Kasumi-1 (cell line): ENCODE measurements at places on chromosomes 11 and 22.

DNA sequence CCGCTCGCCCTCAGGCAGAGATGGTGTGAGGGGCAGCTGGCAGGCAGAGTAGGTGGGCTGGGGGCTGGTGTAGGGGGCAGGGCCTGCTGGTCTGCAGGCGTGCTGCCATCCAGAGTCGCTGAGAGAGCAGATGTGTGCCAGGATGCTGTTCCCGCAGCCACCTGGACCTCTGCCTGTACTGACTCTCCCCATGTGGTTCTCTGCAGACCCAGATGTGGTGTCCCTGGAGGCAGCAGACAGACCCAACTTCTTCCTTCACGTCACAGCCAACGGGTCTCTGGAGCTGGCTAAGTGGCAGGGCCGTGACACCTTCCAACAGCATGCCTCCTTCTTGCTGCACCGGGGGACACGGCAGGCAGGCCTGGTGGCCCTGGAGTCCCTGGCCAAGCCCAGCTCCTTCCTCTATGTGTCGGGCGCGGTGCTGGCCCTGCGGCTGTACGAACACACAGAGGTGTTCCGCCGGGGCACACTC lies 58.6 kb downstream of the OTOG start:
- no peak for DNase-seq

GRCh38 chr11:70095541-70096252 lies 17.6 kb downstream of the ANO1 start:
- no peak for DNase-seq

GRCh38 chr22:30704978-30705377 lies 10.3 kb downstream of the OSBP2 start:
- no peak for DNase-seq

- DNase-seq: no peak
Measured at GRCh38 chr11:132653237-132653636, 879.1 kb downstream of the OPCML start.

DNA sequence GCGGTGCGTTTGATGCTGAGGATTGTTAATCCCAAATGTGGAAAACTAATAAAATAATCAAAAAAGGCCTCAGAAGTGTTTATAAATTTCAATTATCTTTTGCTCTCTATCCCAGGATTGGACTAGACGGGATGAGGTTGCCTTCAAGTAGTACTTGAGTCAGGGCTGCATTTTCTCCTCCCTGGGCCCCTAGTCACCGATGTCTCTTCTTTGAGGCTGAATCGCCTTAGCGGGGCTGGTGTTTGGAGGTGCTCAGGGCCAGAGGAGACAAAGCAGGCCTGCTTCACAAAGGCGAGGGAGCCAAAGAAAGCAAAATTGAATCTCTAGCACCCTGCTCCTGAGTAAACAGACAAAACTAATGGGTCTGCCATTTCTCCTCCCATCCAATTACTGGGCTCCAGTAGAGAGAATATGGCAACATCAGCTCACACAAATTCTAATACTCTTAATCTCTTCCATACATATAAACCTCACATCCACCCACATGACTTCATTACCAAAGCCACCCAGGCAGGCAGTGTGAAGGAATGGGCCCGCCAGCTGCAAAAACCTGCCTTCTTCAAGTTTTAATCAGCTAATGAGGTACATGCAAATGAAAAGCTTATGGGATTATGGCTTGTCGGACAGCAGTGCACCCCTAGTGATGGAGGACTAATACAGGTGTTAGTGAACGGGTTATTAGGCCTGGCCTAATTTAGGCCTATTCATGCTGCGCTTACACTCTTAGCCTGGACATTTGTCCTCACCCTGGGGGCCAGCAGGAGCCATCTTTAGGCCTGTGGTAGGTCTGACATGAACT lies 52.7 kb upstream of the HTATIP2 start:
- DNase-seq: no peak

- DNase-seq: peak; percentile 36
Measured at GRCh38 chr11:68798221-68798813, 43.4 kb downstream of the CPT1A start.

GRCh38 chr22:31244943-31245451 lies 32.9 kb downstream of the LIMK2 start:
- DNase-seq: no peak

DNA sequence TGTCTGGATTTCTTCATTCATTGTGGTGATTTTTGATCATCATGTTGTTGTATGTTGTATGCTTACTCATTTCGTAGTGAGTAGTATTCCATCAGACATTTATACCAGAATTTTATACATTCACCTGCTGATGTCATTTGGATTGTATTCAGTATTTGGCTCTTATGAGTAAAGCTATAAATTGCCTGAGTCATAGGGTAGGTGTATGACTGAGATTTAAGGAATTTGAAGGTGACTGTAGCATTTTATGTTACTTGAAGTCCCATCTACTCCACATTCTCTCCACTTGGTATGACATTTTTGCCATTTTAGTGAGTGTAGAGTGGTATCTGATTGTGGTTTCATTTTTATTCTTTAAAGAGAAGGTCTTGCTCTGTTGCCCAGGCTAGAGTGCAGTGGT lies 548.2 kb downstream of the TBC1D22A start:
- no peak for DNase-seq

DNA sequence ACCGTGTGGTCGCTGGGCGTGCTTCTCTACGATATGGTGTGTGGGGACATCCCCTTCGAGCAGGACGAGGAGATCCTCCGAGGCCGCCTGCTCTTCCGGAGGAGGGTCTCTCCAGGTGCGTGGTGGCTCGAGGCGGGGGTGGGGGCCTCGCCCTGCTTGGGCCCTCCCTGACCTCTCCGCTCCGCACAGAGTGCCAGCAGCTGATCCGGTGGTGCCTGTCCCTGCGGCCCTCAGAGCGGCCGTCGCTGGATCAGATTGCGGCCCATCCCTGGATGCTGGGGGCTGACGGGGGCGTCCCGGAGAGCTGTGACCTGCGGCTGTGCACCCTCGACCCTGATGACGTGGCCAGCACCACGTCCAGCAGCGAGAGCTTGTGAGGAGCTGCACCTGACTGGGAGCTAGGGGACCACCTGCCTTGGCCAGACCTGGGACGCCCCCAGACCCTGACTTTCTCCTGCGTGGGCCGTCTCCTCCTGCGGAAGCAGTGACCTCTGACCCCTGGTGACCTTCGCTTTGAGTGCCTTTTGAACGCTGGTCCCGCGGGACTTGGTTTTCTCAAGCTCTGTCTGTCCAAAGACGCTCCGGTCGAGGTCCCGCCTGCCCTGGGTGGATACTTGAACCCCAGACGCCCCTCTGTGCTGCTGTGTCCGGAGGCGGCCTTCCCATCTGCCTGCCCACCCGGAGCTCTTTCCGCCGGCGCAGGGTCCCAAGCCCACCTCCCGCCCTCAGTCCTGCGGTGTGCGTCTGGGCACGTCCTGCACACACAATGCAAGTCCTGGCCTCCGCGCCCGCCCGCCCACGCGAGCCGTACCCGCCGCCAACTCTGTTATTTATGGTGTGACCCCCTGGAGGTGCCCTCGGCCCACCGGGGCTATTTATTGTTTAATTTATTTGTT lies 2.4 kb downstream of the PIM3 start:
- DNase-seq: no peak

DNA sequence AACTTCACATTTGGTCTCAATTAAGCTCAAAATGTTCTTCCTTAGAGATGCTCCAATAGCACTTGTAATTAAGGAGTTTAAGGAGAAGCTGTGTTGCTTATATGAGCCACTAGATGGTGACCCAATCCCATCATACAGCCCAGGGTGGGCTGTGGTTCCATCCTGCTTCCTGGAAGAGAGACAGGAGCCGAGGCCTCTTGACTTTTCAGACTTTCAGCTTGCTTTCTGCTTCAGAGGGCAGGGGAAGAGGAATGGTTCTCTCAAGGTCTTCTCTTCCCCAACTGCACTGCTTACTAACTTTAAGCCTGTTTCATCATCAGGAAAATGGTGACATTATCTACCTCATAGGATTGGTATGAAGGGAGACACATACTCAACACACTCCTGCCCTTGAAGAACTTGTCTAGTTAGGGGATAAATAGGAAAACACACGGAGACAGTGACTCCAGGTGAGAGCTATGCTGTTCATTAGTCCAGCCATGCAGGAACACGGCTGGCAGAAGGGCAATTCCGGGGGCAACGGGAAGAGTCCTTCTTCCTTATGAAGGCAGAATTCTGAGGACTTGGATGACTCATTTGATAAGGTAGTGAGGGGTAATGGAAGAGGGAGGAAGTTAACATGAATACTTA lies 20.1 kb downstream of the TMEM218 start:
- DNase-seq: peak; percentile 60

GRCh38 chr11:123073343-123074057 lies 11.6 kb upstream of the HSPA8 start:
- DNase-seq: no peak

DNA sequence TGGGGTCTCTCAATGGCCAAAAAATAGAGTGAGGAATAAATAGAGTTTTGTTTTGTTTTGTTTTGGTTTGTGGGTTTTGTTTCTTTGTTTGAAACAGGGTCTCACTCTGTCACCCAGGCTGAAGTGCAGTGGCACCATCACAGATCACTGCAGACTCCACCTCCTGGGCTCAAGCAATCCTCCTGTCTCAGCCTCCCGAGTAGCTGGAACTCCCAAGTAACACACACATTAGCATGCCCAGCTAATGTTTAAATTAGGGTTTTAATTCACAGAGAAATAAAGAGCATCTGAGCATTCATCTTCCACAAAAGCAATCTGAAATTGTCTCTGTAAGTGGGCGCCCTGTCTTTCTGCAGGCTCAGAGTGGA lies 9.2 kb upstream of the IFITM3 start:
- DNase-seq: no peak

- DNase-seq: peak; percentile 76
Measured at GRCh38 chr11:118002541-118003423, 16.6 kb downstream of the IL10RA start.

- peak; percentile 98 for DNase-seq
Measured at GRCh38 chr22:50190941-50191741, 5.4 kb downstream of the TRABD start.

GRCh38 chr11:111098091-111098490 lies 147.4 kb upstream of the POU2AF2 start:
- DNase-seq: no peak

GRCh38 chr11:111351374-111352055 lies 27.6 kb downstream of the POU2AF1 start:
- no peak for DNase-seq

- no peak for DNase-seq
Measured at GRCh38 chr11:69992943-69993694, 85.0 kb upstream of the ANO1 start.

DNA sequence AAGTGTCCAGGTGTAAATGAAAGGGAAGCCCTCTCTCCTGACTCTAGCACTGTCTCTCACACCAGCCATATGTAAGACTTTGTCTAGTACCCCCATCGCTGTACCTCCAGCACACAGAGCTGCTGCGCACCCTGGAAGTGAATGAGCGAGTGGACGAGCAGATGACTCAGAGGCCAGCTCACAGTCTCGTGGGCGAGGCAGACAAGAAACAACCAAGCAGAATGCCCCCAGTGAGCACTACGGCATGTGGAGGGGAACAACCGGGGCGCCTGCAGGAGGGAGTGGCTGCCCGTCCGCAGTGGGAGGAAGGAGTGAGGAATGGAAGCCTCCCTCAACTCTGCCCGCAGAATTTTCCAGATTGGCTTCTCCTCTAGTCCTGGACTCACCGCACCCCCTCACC lies 46.4 kb downstream of the MCM5 start:
- no peak for DNase-seq

DNA sequence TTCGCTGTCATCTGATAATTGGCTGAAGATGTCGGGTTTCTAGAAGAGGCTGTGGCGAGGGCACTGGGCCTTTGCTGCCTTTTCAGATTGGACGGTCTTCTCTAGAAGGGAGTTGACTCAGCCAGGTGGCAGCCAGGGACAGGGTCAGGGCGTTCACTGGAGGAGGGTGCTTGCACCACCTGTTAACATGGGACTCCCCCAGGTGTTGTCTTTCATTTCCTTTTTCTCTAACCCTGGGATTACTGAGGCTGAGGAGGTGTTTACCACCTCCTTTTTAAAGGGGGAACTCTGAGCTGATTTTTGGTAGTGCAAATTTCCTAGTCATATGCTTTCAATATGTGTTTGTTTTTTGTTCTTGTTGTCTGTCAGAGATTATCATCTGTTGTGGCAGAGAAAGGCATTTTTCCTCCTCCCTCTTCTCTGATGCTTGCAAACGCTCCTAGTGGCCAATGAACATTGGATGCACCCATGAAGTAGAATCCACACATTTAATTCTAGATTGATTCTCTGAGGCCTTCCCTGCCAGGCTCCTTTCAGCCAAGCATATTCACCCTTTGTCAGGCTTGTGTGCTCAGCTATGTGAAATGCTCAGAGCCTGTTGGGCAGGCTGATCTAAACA lies 54.1 kb downstream of the LDLRAD3 start:
- DNase-seq: no peak

GRCh38 chr11:108662700-108663099 lies 2.2 kb upstream of the DDX10 start:
- no peak for DNase-seq

GRCh38 chr11:112797648-112798293 lies 163.4 kb upstream of the NCAM1 start:
- DNase-seq: no peak

DNA sequence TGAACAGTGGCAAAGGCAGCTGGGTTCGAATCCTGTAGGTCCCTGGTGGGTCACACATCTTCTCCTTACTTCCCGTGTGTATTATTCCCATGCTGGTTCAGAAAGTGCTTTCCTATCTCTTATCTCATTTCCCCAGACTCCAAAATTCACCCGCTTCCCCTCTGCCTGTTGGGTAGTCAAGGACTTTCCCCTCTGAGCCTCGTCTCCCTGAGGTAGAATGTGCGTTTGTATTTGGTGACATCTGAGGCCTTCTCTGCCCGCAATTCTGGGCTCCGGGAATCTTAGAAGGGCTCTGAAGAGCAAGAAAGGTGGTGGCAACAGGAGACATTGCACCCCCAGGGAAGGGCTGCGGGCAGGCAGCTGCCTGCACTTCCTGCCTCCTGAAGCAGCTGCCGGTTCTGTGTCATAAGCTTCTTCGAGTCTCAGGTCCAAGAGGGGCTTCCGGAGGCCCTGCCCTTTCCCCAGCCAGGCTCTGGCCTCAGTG lies 5.9 kb downstream of the LRRC32 start:
- DNase-seq: peak; percentile 42

DNA sequence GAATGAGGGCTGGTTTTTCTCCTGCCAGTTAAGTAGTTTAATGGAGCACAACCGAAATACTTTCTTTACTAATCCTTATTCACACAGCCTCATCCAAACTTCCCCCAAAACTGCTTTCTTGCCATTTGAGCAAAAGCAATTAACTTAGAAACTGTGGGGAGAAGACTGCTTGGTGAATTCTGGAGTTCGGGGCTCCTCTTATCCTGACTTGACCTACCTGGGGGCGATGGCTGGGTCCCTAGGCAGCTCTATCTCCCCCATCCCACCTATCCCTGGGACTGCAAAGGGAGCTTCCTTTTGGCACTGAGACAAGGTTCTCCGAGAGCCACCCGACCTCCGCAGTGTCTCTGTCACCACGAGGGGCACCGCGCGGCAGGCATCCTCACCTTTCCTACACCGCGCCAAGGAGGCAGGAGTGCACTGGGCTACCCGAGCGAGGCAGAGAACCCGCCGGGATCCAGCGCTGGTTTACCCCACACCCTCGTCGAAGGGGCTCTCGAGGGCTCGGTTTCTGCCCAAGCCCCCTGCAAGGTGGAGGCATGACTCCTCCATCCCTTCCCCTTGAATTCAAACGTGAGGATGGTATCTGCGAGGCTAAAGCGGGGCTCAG lies 759 bp downstream of the DESI1 start:
- DNase-seq: peak; percentile 30
